ENCODE measurements at places on chromosomes 1 and 21.
A peak's percentile ranks its signal among the peaks of the same experiment; 100 is the strongest.

DNA sequence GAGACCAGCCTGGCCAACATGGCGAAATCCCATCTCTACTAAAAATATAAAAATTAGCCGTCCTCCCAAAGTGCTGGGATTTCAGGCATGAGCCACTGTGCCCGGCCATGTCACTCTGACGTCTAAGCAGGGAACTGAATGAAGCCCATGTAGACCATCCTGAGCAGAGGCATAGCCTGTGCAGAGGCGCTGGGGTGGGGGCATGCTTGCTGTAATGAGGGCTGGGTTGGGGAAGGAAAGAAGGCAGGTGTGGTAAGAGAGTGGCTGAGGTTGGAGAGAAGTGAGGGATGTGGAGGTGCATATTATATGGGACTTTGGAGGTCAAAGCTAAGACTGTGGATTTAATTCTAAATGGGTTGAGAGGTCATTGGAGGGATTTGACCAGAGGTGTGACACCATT is 47.1 kb upstream of the SCMH1 start:
- DNase-seq = no peak

- DNase-seq = no peak
Observed at GRCh38 chr1:37998913-37999429, 6.3 kb downstream of the FHL3 start.

GRCh38 chr1:32178380-32179192 is 889 bp upstream of the TXLNA start:
- DNase-seq = no peak

DNA sequence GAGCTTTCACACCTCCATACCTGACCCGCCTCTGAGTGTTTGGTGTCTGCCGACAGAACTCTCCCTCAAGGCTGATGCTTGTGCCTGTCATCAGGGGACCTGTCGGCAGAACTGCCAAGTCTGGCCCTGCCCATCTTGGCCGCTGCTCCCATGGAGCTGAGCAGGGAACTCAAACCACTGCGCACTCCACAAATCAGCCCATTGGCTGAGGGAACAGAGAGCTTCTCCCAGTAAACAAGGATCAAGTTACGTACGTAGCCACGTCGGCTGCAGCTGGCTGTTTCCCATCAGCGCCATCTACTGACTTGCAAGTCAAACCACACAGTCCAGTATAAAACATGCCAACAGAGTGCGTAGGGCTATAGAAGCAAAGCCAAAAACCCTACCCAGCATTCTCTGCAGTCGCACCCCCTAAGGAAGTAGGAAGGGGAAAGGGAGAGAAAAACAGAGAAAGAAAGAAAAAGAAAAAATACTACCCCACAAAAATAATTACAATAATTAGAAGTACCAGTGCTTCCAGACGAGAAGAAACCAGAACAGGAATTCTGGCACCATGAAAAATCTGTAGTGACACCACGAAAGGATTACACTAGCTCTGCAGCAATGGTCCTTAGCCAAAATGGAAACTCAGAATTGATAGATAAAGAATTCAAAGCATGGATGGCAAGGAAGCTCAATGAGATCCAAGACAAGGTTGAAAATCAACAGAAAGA is 13.1 kb downstream of the KRTAP13-1 start:
- DNase-seq = no peak

GRCh38 chr1:13836136-13836535 is 136.1 kb downstream of the PRDM2 start:
- DNase-seq = no peak

DNA sequence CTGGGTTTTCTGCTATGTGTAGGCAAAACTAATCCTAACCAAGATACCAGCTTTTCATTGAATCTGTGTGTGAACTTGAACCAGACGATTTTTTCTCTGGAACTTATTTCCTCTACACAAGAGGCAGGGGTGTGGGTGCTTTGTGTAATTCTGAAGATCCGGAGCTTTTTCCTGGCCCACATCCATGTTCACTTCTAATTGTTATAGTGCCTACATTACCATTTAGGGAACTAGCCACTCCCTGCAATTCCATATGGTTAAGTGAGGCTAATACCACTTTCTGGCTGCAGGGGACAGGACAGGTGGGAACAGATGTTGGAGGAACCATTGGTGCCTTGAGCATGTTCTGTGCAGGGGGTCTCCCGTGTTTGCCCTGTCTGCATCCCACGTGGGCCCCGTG is 83.4 kb upstream of the FMN2 start:
- no peak for DNase-seq

DNA sequence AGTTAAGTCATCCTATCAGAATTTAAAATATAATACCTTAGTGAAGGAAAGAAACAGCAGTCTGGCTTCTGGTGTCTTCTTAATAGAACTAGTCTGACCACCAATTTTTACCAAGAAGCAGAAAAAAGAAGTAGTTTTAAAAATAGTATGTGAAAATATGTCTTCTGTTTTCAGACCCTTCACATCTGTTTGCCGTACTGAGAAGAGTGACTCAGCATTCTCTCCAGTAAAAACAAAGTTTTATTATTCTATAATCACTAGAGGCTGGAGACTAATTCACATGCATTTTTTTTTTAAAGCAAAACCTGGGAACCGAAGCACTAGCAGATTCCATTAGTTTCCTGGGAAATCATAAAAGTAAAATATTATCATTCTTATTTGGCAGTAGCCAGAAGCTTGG is 163.8 kb downstream of the COL24A1 start:
- no peak for DNase-seq

DNA sequence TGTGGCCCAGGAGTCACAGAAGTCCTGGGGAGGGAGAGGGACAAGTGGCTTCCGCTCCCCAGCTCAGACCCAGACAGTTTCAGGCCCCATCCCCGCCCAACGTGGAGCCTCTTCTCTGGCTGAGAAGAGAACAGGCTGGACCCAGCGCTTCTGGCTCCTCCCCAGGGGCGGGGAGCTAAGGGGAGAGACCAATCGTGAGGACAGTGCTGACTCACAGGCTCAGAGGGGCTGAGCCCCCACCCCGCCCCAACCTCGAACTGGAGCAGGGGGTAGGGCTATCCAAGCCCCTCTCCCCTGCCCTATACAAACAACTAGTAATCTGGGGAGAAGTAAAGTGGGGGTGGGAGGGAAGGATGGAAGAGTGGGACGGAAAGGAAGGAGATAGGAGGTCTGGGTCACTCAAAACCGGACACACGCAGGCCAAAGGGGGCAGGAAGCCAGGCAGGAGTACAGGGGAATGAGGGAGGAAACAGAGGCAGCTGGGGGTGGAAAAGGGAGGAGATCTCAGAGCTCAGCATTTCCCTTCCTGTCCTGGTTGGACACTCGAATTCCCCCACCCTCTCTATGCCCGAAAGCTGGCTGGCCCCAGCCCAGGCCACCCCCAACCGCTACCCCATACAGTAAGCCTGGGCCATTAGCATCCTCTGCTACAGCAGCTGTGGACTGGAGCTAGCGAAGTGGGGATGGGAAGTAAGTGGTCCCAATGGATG is at the start of gene SHC1:
SHC1 (minus strand) TSS at position 117 of the 710 bp plus-strand sequence. CDS start 221 bp downstream, outside the sequence.
- no peak for DNase-seq

DNA sequence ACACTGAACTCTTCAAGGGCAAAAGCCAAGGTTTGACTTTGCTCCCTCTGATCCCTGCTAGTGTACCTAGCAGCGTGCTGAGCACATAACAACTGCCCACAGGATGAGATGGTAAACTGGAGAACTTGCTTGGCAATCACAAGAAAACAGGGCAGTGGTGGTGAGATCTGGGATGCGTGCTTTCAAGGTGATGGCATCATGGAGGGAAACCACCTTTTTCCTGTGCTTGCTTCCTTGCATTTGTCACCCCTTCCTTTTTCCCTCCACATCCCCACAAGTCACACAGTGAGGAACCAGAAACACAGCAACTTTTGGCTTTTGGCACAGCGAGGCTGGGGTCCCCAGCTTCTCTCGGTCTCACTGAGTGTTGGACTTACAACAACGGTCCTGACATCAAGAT is 31.4 kb upstream of the BECN2 start:
- no peak for DNase-seq

GRCh38 chr1:9311029-9311428 is 18.3 kb downstream of the SPSB1 start:
- no peak for DNase-seq

- no peak for DNase-seq
Observed at GRCh38 chr21:43758111-43758641, 17.9 kb downstream of the CSTB start.

- peak; percentile 6 for DNase-seq
Observed at GRCh38 chr1:172357753-172358385, 62.6 kb upstream of the C1orf105 start.

GRCh38 chr1:243475966-243476365 is 220.1 kb downstream of the SDCCAG8 start:
- no peak for DNase-seq

DNA sequence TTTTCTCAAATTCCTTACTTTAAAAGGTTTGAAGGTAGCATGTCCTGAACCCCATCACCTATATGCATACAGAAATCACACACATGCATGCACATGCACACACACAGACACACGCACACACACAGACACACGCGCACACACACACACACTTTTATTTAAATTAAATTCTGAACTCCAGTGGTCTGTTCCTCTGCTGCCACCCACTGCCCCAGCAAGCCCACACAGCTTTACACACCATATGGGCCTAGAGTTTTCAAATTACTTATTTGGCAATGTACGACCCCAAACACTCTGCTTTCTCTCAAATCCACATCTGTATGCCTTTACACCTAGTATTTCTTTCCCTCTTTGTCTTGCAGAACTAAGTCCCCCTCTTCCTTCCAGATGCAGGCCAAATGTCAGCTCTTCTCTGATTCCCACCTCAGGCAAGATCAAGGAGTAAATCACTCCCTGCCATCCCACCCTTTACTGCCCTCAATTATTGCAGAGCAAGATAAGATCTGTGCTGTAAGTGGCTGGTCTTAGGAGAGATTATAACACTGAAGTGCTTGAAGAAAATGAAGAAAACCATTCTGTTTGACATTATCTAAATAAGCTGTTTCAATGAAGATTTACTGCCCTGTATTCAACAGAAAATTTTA is 429.9 kb upstream of the CXADR start:
- no peak for DNase-seq

DNA sequence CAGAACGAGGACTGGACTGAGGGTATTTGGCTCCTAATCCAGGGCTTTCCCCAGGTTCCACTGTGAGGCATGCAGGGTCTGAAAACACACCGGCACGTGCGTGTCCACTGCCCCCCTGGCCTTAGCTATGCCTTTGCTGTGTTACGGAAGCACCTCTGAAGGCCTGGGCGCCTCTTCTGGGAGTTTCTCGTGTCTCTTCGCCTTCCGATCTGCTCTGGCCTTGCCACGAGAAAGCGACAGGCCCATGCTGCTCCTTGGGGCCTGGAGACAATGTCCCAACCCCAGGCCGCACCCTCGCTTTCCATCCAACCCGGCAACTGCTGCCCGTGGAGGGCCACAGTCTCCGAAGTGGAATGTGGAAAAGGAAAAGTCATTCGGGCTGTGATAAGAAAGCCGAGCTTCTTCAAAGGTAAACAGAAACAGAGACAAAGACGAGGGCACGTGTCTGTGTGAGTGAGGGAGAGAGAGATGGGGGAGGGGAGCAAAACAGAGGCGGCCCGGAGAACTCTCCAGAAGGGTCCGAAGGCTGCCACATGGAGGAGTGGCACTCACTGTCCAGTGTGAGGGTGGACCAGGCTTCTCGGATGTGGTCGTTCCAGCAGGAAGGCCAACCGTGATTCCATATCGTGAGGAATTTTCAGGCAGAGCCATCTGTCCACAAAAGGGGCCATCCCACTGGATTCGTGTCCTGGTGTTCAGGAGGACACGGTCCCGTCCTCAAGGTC is 3.4 kb upstream of the UMODL1 start:
- no peak for DNase-seq

- no peak for DNase-seq
Observed at GRCh38 chr1:212485913-212486618, 53.3 kb downstream of the NENF start.

GRCh38 chr1:14392161-14392858 is 206.2 kb upstream of the KAZN start:
- DNase-seq = no peak

DNA sequence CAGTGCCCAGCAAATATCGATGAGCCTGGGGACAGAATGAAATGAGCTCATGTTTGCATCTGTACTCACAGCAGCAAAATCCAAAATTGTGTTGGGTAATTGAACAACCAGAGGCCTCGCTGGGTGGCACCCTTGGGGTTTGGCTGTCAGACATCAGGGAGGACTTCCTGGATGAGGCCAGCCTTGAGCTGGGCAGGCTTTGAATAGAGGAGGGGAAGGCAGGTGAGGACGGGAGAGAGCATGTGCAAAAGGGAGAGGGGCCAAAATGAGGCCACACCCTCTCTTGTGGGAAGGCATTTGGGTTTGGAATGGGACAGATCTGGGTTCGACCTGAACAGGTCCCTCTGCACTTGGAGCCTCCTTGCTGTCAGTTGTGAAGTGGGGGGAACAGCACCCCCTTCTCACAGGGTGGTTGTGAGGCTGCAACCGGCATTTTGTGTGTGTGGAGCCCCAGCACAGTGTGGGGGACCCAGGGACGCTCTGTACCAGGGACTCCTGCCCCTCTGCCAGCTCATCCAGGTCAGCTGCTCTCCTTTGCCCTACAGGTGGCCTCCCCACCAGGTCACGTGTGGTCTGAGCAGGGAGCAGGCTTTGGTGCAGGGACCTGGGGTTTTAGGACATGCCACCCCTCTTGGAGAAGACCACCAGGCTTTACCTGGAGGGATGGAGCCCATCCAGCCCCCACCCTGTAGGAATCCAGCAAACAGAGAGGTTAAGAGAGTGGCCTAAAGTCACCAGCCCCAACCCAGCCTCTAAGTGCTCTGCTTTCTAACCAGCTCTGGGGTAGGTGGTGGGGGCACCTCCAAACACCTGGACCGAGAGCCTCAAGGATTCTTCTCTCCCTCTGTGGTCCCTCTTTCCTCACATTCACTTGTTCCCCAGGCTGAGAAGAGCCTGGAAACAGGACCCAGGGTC is 521.8 kb downstream of the PTPRU start:
- no peak for DNase-seq

DNA sequence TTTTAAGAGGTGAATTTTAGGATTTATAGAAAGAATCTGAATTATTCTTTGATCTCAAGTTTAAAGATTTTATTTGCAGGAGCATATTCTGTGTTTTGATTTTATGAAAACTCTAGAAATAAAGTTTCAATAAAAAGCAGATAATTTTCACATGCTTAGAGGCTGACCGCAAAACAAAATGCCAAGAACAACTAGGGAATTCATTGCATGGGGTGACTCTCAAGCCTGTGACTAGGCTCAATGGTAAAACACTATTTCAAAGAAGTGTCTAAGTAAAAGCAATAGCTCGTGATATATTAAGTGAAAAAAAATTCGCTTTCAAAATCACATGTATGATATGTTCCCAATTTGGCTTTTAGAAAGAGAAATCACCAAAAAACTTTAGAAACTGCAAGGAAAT is 49.6 kb downstream of the RPL5 start:
- DNase-seq = no peak

GRCh38 chr21:28750565-28750964 is 242.1 kb downstream of the LTN1 start:
- no peak for DNase-seq

GRCh38 chr1:178189814-178190213 is 95.9 kb downstream of the RASAL2 start:
- DNase-seq = no peak

DNA sequence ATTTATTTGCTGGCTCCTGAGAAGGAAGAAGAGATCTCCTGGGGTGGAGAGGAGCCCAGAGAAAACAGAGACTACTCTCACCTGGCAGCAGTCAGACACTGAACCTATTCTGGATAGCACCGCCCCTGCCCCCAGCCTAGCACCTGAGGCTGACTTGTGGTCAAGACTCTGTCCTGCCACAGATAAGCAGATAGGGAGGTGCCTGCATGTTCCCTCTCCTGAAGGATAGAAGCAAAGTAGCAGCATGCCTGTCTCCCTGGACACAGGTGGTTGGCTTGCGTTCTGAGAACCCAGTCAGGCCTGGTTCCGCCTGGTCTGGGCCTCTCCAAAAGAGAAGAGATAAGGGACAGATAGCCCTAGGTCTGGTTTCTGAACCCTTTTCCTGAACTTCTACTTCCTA is 1.3 kb upstream of the EFNA3 start:
- DNase-seq = no peak

GRCh38 chr1:202585590-202585933 is 124.7 kb downstream of the SYT2 start:
- no peak for DNase-seq

Data from T-helper 1 cell (primary cell).